ENCODE measurements at places on chromosomes 7 and 10. TPM values are rescaled to one million over a fixed set of nuclear protein-coding genes. Genes with fewer than 3 reads are reported as not detected.

The ARMH3 gene
- total RNA-seq: 28.8 TPM

The GCC1 gene
- 9.0 TPM for total RNA-seq

The POMZP3 gene
- total RNA-seq: 5.7 TPM

DNA sequence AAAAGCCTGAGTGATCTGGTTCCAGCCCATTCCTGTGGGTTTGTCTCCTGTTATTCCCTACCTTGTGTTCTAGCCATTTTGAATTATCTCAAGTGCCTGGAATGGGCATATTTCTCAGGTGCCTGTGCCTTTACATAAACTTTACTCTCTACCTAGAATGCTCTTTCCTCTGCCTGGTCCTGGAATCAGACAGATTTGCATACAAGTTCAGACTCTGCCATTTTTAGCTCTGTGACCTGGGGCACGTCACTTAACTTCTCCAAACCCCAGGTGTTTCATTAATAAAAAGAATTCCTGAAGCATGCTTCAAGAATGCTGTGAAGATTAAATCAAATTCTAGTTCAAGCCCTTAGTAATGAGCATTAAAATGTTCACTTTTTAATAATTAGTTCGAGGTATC lies 7.8 kb downstream of the DCLRE1A start:
- no peak for DNase-seq

DNA sequence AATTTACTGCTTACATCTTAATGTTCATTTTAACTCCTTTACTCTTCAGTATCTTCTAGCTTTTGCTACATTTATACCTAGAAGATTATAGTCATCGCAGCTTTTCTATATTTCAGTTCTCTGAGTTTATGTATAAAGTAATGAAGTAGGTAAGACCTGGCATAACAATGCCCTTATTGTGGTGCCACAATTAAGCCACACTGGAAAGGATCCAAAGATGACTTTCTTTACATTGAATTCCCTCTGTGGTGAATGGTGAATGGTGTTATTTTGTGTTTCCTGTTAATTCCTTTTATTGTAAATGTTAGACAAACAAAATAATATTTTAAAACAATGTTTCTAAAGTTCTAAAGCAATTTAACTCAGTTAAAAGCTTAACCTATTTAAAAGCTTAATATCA lies 36.2 kb downstream of the SEMA3D start:
- no peak for DNase-seq

- DNase-seq: no peak
These were observed 15.2 kb upstream of the PDZD8 start for GRCh38 chr10:117390420-117390819.

DNA sequence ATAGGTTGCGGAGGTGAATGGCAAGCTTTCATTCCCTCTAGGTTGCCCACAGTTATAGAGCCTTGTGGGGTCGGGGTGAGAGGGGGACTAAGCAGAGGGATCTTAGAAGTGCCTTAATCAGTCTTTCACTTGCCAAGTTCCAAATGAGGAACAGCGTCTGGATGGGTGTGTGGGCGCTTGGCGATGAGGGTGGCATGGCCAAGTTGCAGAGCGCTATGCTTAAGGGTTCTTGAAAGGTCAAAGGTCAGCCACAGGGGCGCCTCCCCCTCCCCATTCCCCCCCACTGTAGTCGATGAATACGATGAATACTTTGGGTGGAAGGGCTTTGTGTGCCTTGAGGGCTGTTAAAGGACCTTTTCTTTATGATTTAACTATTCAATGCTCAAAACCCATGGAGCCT lies 185.0 kb downstream of the TCF7L2 start:
- DNase-seq: no peak
